Transverse colon (tissue), 4 donors: ENCODE measurements at places on chromosomes 5 and 9. TPM values are rescaled to one million over a fixed set of nuclear protein-coding genes. Genes with fewer than 3 reads are reported as not detected.

DNA sequence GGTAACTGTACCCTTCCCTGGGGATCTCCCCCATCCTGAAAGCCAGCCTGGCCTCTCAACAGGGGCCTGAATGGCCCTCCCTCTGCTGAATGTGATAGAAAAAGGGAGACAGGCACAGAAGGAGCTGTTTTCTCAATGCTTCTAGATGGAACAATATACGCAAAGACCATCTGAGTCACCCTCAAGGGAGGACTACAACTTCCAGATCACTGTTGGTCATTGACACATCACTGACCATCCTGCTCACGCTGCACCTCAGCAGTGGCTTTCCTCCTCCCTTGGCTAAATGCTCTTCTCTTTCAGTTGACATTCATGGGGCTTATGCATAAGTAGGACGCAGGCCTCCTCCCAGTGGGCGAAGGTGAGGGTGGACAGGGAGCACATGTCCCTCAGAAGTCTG, 112.2 kb upstream of the SHB start:
- no peaks in the 10 kb centered on the region for H3K4me1 ChIP-seq
- no peak for DNase-seq
- H3K27me3 ChIP-seq = no peaks in the 10 kb centered on the region
- no peak overlapping the region for H3K27ac ChIP-seq
- H3K4me3 ChIP-seq = no peak overlapping the region
- no peaks in the 10 kb centered on the region for H3K36me3 ChIP-seq

GRCh38 chr5:22088517-22088916, 764.6 kb downstream of the CDH12 start:
- no peak overlapping the region for H3K27ac ChIP-seq
- no peaks in the 10 kb centered on the region for H3K36me3 ChIP-seq
- H3K4me1 ChIP-seq = no peaks in the 10 kb centered on the region

- peaks cover 5% of the 10 kb centered on the region for H3K27me3 ChIP-seq
- no peak overlapping the region for H3K27ac ChIP-seq
- no peak for DNase-seq
- H3K4me1 ChIP-seq = no peaks in the 10 kb centered on the region
These were observed 79.1 kb downstream of the TENT4A start for GRCh38 chr5:6792376-6792775.

DNA sequence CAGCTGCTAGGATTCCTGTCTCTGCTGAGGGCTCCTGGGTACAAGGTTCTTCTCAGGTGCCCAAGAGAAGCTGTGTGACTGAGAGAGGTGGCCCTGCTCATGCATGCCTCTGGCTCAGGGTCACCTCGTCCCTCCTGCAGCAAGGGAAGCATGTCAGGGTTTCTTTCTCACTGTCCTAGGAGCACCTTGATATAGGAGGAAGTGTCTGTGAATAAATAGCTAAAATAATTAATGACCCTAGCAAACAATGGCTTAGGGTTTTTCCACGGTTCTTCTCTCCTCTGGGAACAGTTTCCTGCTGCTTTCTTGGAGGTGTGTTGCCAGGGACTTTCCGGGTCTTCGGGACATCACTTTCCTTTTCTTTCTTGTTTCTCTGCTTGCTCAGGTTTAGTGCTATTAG, 87.2 kb downstream of the ARHGAP26 start:
- H3K4me3 ChIP-seq = no peak overlapping the region
- DNase-seq = no peak
- no peaks in the 10 kb centered on the region for H3K36me3 ChIP-seq
- H3K27me3 ChIP-seq = no peaks in the 10 kb centered on the region
- H3K4me1 ChIP-seq = peaks cover 25% of the 10 kb centered on the region

- H3K4me3 ChIP-seq = peak overlapping the region; percentile 88
- no peak for DNase-seq
- peak overlapping the region; percentile 99 for H3K27ac ChIP-seq
- H3K36me3 ChIP-seq = peaks cover 6% of the 10 kb centered on the region
- H3K4me1 ChIP-seq = peaks cover 30% of the 10 kb centered on the region
These were observed 1.6 kb downstream of the SKP1 start for GRCh38 chr5:134174841-134175839.

DNA sequence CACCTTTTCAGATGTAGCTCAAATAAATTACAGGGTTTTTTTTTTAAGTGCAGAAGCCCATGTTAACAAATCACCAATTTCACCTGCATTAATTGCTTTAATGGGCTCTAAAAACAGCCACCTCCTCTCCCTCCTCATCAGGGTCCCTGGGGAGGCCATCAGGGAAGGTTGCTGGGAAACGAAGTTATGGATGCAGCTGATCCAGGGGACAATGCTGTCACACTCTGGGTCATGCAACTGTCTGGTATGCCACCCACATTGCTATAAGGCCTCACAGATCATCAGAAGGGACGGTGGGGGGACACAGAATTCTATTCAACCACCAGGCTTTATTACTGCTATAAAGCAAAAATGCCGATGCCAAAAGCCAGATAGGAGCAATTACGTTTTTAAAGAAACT, 9.3 kb downstream of the WHRN start:
- no peaks in the 10 kb centered on the region for H3K27me3 ChIP-seq
- no peaks in the 10 kb centered on the region for H3K4me1 ChIP-seq
- H3K36me3 ChIP-seq = no peaks in the 10 kb centered on the region
- DNase-seq = no peak
- no peak overlapping the region for H3K27ac ChIP-seq

GRCh38 chr9:745761-746380, 95.6 kb upstream of the DMRT1 start:
- peaks cover 6% of the 10 kb centered on the region for H3K4me1 ChIP-seq
- no peaks in the 10 kb centered on the region for H3K27me3 ChIP-seq
- DNase-seq = no peak
- no peak overlapping the region for H3K4me3 ChIP-seq

GRCh38 chr9:83153030-83153429, 90.1 kb upstream of the RASEF start:
- no peaks in the 10 kb centered on the region for H3K27me3 ChIP-seq
- no peaks in the 10 kb centered on the region for H3K36me3 ChIP-seq
- no peak overlapping the region for H3K4me3 ChIP-seq
- no peak overlapping the region for H3K27ac ChIP-seq
- H3K4me1 ChIP-seq = no peaks in the 10 kb centered on the region
- no peak for DNase-seq

GRCh38 chr5:139431706-139432105, 7.6 kb downstream of the DNAJC18 start:
- no peaks in the 10 kb centered on the region for H3K27me3 ChIP-seq
- H3K4me1 ChIP-seq = no peaks in the 10 kb centered on the region
- no peak overlapping the region for H3K27ac ChIP-seq

DNA sequence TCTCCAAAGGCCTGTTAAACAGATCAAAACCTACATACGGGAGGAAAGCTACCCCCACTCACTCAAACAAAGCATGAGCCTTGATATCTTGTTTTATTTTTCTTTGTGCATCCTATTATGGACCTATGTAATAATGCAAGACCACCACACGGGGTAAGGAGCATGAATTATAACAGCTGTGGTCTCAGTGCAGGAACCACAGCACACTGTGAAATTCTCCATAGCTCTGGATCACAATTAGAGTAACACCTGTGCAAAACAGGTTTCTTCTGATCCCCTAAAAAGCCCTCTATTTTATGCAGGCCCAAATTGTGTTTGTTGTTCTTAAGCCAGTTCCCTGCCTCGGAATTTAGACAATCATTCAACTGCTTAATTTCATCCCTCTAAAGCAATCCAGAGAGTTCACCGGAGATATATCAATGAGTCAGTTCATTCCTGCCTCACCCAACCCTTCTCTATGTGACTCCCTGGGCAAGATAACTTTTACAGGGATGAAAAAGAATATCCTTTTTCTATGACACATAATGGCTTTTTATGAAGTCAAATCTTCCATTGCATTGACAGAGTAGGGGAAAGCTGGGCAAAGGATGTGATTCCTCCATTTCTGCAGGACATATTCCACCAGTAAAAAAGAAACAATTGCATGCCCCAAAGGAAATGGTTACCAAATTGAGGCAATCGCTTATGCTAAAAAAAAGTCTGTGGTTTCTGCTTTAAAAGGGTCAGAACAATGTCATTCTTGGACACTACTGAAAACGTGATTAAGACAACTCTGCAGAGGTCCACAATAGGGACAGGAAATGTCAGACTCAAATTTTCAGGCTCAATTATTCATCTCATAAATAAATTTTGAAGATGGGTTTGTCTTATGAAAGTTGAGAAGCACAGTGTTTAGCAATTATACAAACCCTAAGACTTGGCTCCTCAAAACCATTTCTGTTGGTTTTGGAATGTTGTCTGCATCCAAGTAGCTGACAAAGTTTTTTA, 41.6 kb upstream of the FST start:
- no peaks in the 10 kb centered on the region for H3K36me3 ChIP-seq
- no peak overlapping the region for H3K27ac ChIP-seq
- no peaks in the 10 kb centered on the region for H3K4me1 ChIP-seq
- H3K4me3 ChIP-seq = no peak overlapping the region
- DNase-seq = no peak

- no peaks in the 10 kb centered on the region for H3K4me1 ChIP-seq
- H3K27me3 ChIP-seq = no peaks in the 10 kb centered on the region
- no peak overlapping the region for H3K4me3 ChIP-seq
- no peak overlapping the region for H3K27ac ChIP-seq
- no peaks in the 10 kb centered on the region for H3K36me3 ChIP-seq
These were observed 700.3 kb upstream of the TYRP1 start for GRCh38 chr9:11992866-11993265.

- H3K4me1 ChIP-seq = no peaks in the 10 kb centered on the region
- no peak overlapping the region for H3K27ac ChIP-seq
- H3K4me3 ChIP-seq = no peak overlapping the region
- DNase-seq = no peak
- H3K36me3 ChIP-seq = no peaks in the 10 kb centered on the region
These were observed 7.3 kb upstream of the S1PR3 start for GRCh38 chr9:88983865-88984542.

GRCh38 chr5:148388696-148389095, 4.9 kb downstream of the FBXO38 start:
- H3K36me3 ChIP-seq = no peaks in the 10 kb centered on the region
- peaks cover 48% of the 10 kb centered on the region for H3K4me1 ChIP-seq
- H3K27ac ChIP-seq = no peak overlapping the region
- DNase-seq = no peak

- H3K27ac ChIP-seq = no peak overlapping the region
- H3K27me3 ChIP-seq = no peaks in the 10 kb centered on the region
- no peaks in the 10 kb centered on the region for H3K36me3 ChIP-seq
- H3K4me1 ChIP-seq = no peaks in the 10 kb centered on the region
These were observed 236.9 kb downstream of the GOLPH3 start for GRCh38 chr5:31937226-31937625.

DNA sequence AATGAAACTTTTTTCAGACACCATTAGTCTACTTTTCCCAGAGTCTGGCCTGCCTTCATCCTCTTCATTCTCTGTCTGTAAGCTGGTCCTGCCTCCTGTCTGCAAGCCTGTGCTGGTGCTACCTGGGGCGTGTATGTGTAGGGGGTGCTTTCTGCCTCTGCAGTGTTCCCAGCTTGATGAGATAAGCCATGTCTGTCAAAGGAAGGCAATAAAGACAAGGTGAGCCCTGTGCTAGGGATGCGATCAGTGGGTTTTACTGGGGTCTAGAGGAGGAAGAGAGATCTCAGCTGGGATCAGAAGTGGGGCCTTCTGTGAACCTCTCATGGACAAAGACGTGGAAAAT, 78.0 kb upstream of the TGFBR1 start:
- DNase-seq = no peak
- H3K27me3 ChIP-seq = no peaks in the 10 kb centered on the region
- H3K4me1 ChIP-seq = peaks cover 6% of the 10 kb centered on the region
- no peaks in the 10 kb centered on the region for H3K36me3 ChIP-seq

GRCh38 chr5:61290791-61291210, 41.3 kb upstream of the ZSWIM6 start:
- H3K27me3 ChIP-seq = no peaks in the 10 kb centered on the region
- peak overlapping the region; percentile 86 for H3K27ac ChIP-seq
- H3K36me3 ChIP-seq = no peaks in the 10 kb centered on the region
- peaks cover 55% of the 10 kb centered on the region for H3K4me1 ChIP-seq
- peak; percentile 72 for DNase-seq

DNA sequence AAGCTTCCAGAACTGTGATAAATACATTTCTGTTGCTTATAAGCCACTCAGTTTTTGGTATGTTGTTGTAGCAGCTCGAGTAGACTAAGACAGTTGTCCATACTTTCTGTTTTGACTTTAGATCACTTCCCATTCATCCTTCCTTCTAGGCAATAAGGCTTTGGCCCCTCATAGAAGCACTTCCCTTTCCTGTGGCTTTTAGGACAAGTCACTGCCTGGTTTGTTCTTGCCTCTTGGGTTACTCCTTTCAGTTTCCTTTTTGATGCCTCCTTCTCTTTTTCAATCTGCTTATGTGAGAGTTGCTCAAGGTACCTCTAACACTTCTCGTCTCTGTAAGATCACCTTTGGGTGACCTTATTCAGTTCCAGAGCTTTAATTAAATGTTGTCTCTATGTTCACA, 72.4 kb upstream of the NTRK2 start:
- no peak overlapping the region for H3K4me3 ChIP-seq
- DNase-seq = no peak
- no peaks in the 10 kb centered on the region for H3K27me3 ChIP-seq
- H3K4me1 ChIP-seq = no peaks in the 10 kb centered on the region
- H3K27ac ChIP-seq = no peak overlapping the region

DNA sequence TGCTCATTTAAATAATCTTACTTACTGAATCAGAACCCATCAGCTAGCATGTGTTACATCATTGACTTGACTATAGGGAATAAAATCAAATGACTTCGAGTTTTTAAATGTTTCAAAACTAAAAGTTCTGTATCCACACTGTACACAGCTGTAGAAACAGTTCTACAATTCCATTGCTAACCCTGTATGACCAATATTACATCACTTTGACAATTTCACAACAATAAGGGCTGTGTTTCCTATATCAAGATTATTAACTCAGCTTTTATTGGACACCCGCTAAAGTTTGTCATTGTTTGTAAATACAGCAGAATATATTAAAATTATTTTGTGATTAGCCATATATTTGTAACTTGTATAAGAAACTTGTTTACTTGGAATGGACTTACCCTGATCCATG, 540.8 kb downstream of the PRELID2 start:
- no peaks in the 10 kb centered on the region for H3K27me3 ChIP-seq
- no peaks in the 10 kb centered on the region for H3K36me3 ChIP-seq
- no peak overlapping the region for H3K4me3 ChIP-seq
- no peak overlapping the region for H3K27ac ChIP-seq

The GPX8 gene
- total RNA-seq = 3.5 TPM

The RGS7BP gene
- 0.41 TPM for total RNA-seq

The TICAM2 gene
- 0.68 TPM for total RNA-seq

The WDR38 gene
- total RNA-seq = not detected

The OTP gene
- not detected for total RNA-seq

The NUTM2F gene
- total RNA-seq = not detected

The PCDHA9 gene
- total RNA-seq = 0.68 TPM

The EQTN gene
- total RNA-seq = 0.64 TPM
